Stimulated activated CD8-positive, alpha-beta memory T cell treated with anti-CD3 and anti-CD28 coated beads, Interleukin-7, amount 100 ng/mL, for 24 hours (primary cell): ENCODE measurements at places on chromosomes 3 and 15.

- DNase-seq = no peak
Observed at GRCh38 chr3:179098388-179099077, 26.9 kb upstream of the ZMAT3 start.

- no peak for DNase-seq
Observed at GRCh38 chr3:142724682-142725356, 985 bp downstream of the TRPC1 start.

GRCh38 chr3:143063018-143063417, 56.6 kb upstream of the CHST2 start:
- no peak for DNase-seq

- no peak for DNase-seq
Observed at GRCh38 chr3:32421991-32422859, 30.6 kb downstream of the CMTM7 start.

DNA sequence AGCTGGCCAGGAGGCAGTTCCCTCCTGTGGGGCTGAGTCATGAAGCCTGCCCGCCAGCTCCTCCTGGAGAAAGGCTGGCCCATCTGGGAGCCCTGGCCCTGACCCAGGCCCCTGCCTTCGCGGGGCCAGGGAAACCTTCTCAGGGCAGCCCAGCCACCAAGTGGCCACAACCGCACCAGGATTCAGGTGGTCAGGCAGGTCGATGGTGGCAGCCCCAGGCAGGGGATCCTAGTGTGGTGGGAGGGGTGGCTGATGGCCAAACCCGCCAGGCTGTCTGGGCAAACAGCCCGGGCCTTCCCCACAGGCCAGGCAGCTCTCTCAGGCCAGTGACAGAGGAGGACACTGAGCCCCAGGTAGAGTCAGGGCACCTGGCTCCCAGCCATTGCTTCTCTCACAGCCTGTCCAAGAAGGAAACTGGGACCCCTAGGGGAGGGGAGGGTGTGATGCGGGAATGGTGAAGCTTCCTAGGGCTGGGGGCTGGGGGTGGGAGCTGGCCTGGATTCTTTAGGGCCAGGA, 1.2 kb downstream of the TWF2 start:
- DNase-seq = no peak

GRCh38 chr15:74200412-74200815, 2.2 kb downstream of the STRA6 start:
- DNase-seq = no peak

DNA sequence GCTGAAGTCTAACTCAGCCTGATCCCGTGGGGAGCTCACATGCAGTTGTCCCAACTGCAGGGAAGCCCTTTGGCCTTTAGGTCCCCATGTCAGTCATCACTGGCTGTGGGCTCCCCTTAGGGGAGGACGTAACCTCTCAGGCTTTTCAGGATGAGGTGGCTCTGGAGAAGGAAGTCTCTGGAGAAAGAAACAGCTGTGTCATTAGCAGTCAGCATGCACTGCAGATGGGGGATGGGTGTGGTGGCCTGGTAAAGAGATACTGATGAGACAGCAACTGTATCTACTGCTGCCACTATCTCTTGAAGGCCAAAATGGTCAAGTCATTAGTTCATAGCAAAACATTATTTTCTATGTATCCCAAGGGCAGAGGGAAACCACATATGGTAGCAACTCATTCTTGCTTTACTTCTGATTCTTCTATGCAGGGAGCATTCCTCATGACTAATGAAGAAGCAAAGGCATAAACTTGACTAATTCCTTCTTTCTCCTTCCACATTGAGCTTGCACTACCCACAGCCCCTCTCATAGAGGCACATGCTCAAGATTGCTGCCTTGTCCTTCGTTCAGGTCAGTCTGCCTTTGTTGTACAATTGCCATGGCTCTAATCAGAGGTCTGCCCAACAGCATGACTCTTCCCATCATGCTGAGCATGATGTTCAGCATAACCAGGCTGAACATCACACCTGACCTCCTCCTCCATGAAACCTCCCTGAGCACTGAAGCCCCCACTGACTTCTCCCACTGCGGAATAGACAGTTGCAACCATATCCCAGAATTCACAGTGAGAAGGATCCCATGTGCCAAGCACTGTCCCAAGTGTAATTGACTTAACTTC, 47.8 kb upstream of the TMEM158 start:
- DNase-seq = no peak

DNA sequence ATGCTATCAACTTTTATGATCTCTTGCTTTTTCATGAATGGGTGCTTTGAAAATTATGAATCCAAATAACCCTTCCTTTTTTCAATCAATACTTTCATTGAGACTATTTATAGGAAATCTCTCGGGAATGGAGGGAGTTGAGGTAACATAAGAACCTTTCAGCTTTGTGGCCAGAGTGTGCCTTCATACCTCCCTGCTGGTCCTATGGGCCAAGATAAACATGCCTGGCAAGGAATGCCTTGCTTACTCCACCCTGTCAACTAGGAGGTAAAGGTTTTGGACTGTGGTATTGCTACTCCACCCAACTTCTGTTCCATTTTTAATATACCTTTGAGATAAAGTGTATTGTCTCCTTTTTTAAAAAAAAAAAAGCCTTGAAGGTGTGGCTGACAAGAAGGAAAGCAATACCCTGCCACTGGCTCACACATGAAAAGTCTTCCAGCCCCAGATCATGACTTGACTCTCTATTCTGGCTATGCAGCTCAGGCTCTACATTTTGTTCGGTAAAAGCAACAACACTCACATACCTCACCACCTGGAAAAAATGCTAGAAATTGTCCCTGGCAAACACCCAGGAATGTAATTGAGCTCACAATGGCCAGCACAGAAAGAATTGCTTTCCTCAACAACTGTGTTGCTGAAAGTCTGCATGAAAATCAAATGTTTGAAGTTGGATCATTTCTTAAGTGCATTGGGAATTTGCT, 35.8 kb downstream of the COL8A1 start:
- DNase-seq = no peak

DNA sequence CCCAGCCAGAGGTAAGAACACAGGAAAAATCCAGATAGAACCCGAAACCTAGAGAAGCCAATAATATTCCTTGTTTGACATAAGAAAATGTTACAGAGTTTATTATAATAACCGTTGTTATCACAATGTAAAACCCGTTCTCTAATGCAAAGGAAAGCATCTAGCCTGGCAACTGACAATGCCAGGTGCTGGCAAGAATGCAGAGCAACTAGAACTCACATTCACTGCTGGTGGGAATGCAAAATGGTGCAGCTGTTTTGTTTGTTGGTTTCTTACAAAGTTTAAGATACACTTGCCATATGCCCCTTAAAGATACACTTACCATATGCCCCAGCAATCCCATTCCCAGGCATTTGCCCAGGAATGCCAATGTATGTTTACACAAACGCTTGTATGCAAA, 23.4 kb downstream of the VPS39 start:
- DNase-seq = no peak

DNA sequence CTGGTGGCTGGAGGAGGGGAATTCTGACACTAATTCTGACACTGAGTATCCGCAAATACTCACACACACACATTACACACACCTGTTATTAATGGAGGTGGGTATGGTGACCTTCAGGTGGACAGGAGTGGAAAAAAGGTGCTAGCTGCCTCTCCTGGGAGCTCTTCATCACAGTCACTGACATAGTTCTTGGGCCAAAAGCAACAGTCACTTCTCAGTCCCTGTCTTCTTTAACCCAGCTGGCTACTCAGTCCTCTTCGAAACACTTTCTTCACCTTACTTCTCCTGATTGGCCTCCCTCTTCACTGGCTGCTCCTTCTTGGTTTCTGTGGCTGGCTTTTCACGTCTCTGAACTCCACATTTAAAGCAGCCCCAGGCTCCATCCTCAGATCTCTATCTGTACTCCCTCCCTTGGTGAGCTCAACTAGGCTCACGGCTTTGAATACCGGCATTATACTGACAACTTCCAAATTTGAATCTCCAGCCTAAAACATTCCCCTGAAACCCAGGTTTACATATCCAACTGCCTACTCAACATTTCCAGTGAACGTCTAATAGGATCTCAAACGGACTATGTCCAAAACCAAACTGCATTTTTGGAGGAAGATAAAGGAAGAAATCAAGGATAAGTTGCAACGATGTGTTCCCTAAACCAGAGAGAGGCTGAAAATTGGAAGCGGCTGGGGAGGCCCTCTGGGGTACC, 53.2 kb upstream of the HEG1 start:
- no peak for DNase-seq

GRCh38 chr3:112640276-112640929, 540 bp downstream of the CCDC80 start:
- DNase-seq = no peak

- no peak for DNase-seq
Observed at GRCh38 chr15:101378171-101378755, 83.2 kb upstream of the SNRPA1 start.

GRCh38 chr3:160286231-160286630, 61.0 kb downstream of the C3orf80 start:
- no peak for DNase-seq

DNA sequence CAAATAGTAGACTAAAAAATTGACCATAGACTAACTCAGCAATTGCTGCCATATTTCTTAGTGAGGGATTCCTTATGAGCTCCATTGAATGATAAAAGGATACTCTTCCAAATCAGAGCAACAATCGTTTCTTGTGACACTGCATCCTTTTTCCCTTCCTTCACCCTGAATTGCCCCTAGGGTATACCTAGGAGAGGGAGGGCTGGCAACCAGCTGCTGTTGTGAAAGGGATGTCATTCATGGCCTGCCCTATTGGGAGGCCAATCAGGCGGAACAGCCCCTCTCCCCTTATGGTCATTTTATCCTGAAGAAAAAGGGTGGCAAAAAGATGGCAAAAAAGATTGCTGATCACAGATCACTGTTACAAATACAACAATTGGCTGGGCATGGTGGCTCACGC, 26.3 kb downstream of the B3GNT5 start:
- DNase-seq = no peak

DNA sequence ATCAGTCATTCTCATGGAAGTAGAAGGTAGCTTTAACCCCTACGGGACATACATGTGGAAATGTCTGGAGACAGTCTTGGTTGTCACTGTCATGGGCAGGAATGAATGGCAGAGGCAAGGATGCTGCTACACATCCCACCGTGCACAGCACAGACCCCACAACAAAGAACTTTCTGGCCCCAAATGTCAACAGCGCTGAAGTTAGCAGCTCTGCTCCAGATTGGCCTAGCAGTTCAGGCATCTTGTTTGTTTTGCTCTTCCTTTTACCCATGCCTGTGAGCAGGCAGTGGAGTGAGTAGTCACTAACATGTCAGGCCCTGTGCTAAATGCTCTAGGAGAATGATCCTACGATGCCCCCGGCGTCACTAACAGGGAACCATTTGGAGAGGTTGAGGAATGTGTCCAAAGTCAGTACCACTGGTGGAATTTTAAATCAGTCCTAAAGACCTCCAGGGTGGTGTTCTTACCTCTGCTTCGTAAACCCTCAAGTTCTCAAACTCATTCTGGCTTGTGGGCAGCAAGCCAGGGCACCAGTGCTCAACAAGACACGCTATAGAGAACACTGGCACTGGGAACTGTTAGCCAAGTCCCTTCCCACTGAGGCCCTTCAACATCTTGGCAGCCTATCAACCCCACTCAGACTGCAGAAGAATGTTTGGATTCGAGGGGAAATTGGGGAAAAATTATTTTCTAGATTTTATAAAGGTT, 142.2 kb downstream of the FOXP1 start:
- DNase-seq = no peak

DNA sequence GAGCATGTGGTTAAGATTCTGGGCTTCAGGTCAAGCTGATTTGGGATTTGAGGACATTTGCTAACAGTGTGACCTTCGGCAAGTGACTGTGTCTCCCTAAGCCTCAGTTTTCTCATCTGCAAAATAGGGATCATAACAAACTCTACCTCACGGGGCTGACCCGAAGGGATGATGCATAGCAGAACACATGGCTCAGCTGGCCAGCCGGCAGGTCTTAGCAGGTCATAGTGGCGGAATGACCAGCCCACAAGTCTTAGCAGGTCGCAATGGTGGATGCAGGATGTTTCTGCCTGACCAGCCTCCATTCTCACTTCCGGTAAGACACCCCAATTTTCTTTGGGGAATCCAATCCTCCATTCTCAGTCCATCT, 63.3 kb downstream of the IQSEC1 start:
- DNase-seq = no peak

DNA sequence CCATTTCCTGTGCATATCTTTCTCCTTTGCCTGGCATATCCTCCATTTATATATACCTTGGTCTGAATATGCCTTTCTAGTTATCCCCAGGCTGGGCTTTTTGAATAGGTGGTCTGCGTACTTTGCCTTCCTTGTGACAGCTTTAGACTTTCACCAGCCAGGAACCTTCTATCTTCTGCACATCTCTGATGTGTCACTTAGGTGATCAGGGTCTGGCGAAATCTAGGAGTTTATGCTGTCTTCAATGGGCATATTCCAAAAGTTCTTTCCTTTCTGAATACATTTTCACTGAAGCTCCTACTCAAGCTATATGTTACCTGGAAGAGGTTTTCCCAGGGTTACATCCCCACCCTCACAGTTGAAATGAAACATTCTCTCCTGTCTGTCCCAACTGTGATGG, 27.8 kb upstream of the ST3GAL6 start:
- DNase-seq = no peak

DNA sequence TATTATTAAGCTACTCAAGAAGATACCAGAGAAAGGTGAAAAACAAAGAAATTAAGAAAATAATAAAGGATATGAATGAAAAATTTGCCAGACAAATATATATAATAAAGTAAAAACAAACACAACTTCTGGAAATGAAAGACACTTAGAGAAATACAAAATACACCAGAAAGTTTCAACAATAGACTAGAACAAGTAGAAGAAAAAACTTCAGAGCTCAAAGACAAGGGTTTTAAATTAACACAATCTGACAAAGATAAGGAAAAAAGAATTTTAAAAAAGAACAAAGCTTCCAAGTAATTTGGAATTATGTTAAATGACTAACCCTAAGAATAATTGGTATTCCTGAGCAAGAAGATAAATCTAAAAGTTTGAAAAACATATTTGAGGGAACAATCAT, 135.3 kb downstream of the PLCH1 start:
- DNase-seq = no peak

GRCh38 chr3:20760981-20761380, 575.0 kb upstream of the SGO1 start:
- no peak for DNase-seq

GRCh38 chr3:183114384-183115178, 15.3 kb upstream of the MCCC1 start:
- no peak for DNase-seq

DNA sequence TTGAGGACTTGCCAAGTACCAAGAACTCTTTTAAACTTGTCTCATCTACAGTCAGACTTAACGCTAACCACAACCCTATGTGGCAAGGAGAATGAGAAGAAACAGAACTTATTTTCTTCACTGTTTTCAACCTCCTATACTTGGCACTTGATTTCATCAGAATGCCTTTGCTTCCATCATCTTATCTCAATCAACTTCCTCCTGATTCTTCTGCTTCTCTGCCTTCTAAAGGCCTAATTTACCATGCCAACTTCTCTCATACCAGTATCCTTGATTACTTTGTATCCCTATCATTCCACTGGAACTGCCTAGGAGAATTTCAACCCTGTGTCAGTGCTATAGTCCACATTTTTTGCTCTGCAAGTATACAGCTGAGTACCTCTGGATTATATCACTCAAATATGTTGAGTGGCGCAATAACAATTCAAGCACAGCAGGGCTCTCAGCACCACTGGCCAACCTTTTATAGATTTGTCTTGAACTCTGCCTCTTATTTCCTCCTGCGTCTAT, 413.6 kb downstream of the ROBO1 start:
- no peak for DNase-seq
